Activated naive CD8-positive, alpha-beta T cell treated with anti-CD3 and anti-CD28 coated beads, Interleukin-2, amount 10 ng/mL, durations not matched to agents 7 days and 5 days (primary cell): ENCODE measurements at places on chromosomes 4 and X. TPM values are rescaled to one million over a fixed set of nuclear protein-coding genes. Genes with fewer than 3 reads are reported as not detected.
A peak's percentile ranks its signal among the peaks of the same experiment; 100 is the strongest.

SATL1 gene
- not detected for total RNA-seq

VEGFD gene
- not detected for total RNA-seq

ZDHHC9 gene
- 5.7 TPM for total RNA-seq

GPR50 gene
- total RNA-seq = not detected

DUX4 gene
- total RNA-seq = not detected

- H3K4me1 ChIP-seq = peaks cover 2% of the 10 kb centered on the region
- H3K4me3 ChIP-seq = no peak overlapping the region
These were observed 25.2 kb upstream of the PLAC1 start for GRCh38 chrX:134683351-134684005.

- no peak overlapping the region for H3K27ac ChIP-seq
- H3K36me3 ChIP-seq = no peaks in the 10 kb centered on the region
- no peaks in the 10 kb centered on the region for H3K27me3 ChIP-seq
- no peak overlapping the region for H3K4me3 ChIP-seq
These were observed 10.6 kb upstream of the FAT1 start for GRCh38 chr4:186734251-186734650.

DNA sequence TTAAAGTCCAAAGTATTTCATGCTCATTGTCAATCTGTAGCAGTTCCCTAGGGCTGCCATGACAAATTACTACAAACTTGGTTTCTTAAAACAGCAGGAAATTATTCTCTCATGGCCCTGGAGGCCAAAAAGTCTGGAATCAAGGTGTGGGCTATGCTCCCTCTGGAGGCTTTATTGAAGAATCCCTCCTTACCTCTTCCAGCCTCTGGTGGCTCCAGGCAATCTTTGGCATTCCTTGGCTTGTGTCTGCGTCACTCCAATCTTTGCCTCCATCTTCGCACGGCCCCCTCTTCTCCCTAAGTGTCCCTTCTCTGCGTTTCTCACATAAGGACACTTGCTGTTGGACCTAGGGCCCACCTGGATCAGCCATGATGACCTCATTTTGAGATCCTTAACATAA lies 170.4 kb downstream of the SMIM20 start:
- no peak for DNase-seq
- H3K4me1 ChIP-seq = peaks cover 39% of the 10 kb centered on the region
- no peak overlapping the region for H3K4me3 ChIP-seq
- H3K27me3 ChIP-seq = no peaks in the 10 kb centered on the region
- no peak overlapping the region for H3K27ac ChIP-seq
- no peaks in the 10 kb centered on the region for H3K36me3 ChIP-seq

GRCh38 chr4:47533689-47534347 lies 48.7 kb downstream of the ATP10D start:
- DNase-seq = no peak
- H3K4me3 ChIP-seq = peak overlapping the region; percentile 16
- H3K36me3 ChIP-seq = peaks cover 58% of the 10 kb centered on the region
- peaks cover 57% of the 10 kb centered on the region for H3K4me1 ChIP-seq
- no peaks in the 10 kb centered on the region for H3K27me3 ChIP-seq
- peak overlapping the region; percentile 66 for H3K27ac ChIP-seq

PHOX2B gene
- total RNA-seq = not detected

GRCh38 chr4:148434075-148434773 lies 8.0 kb downstream of the NR3C2 start:
- H3K4me3 ChIP-seq = peak overlapping the region; percentile 31
- no peaks in the 10 kb centered on the region for H3K27me3 ChIP-seq
- H3K36me3 ChIP-seq = peaks cover 9% of the 10 kb centered on the region
- H3K27ac ChIP-seq = no peak overlapping the region
- DNase-seq = no peak

DNA sequence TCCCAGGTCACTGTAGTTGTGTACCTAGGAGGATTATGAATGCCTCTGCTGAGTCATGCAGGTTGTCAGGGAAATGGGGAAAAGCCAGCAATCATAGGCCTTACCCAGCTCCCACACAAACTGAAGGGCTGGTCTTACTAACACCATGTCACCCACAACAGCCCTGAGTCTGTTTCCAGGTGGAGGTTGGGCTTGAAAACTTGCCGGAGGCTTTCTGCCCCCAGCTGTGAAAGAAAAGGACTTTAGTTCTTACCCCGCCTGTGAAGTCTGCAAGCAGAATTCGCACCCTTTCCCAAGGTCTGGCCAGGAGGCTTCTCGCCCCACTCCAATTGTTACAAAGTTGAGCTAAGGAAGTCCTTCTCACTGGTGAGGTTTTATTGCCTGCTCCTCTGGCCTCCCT lies 143.9 kb downstream of the RPS6KA6 start:
- H3K4me3 ChIP-seq = no peak overlapping the region
- H3K27me3 ChIP-seq = no peaks in the 10 kb centered on the region
- no peaks in the 10 kb centered on the region for H3K4me1 ChIP-seq
- H3K27ac ChIP-seq = no peak overlapping the region
- DNase-seq = no peak
- H3K36me3 ChIP-seq = no peaks in the 10 kb centered on the region

DNA sequence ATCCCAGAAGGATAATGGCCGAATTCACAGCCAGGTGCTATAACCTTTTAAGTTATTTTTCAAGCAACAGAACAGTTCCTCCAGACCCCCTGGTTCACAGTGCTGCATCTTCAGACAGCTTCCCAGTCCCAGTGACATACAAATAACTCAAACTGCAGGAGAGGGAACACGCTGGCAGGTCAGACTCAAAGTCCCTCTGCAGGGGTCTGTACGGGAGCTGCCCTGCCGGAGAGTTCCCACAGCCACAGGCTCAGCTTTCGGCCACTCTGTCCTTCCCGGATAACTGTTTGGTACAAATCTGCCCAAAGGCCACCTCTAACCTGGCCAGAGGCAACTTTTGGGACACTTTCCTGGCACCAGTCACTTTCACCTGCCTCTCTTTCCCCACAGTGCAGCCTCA lies 230.2 kb downstream of the AFAP1 start:
- no peaks in the 10 kb centered on the region for H3K4me1 ChIP-seq
- no peaks in the 10 kb centered on the region for H3K27me3 ChIP-seq
- H3K36me3 ChIP-seq = no peaks in the 10 kb centered on the region
- no peak overlapping the region for H3K27ac ChIP-seq

CTBP1 gene
- total RNA-seq = 194 TPM

- DNase-seq = no peak
- H3K36me3 ChIP-seq = peaks cover 2% of the 10 kb centered on the region
- no peak overlapping the region for H3K27ac ChIP-seq
- no peak overlapping the region for H3K4me3 ChIP-seq
- H3K27me3 ChIP-seq = peaks cover 11% of the 10 kb centered on the region
These were observed 144.5 kb downstream of the SMIM20 start for GRCh38 chr4:26058537-26058936.

- H3K4me1 ChIP-seq = peaks cover 22% of the 10 kb centered on the region
- peak overlapping the region; percentile 80 for H3K27ac ChIP-seq
- peaks cover 11% of the 10 kb centered on the region for H3K27me3 ChIP-seq
These were observed 84.2 kb downstream of the BCOR start for GRCh38 chrX:40013266-40014195.

- DNase-seq = no peak
- peaks cover 86% of the 10 kb centered on the region for H3K27me3 ChIP-seq
- H3K36me3 ChIP-seq = no peaks in the 10 kb centered on the region
- H3K4me3 ChIP-seq = no peak overlapping the region
- H3K27ac ChIP-seq = no peak overlapping the region
- H3K4me1 ChIP-seq = peaks cover 54% of the 10 kb centered on the region
These were observed 2.7 kb upstream of the NEUROG2 start for GRCh38 chr4:112518675-112519074.

DNA sequence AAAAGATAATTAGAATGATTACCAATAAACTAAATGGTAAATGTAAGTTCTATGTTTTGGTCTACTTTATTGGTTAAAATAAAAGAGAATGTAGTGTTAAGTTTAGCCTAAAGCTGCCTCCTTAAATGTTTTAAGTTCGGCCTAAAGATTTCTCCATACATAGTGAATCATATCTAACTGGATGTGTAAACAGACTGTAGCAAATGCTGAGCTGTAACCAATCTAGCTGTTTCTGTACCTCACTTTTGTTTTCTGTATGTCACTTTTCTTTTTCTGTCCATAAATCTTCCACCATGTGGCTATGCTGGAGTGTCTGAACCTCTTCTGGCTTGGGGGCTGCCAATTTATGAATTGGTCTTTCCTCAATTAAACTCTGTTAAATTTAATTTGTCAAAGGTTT lies 121.2 kb downstream of the TBCK start:
- no peak overlapping the region for H3K4me3 ChIP-seq
- peaks cover 23% of the 10 kb centered on the region for H3K36me3 ChIP-seq
- H3K27me3 ChIP-seq = no peaks in the 10 kb centered on the region
- no peaks in the 10 kb centered on the region for H3K4me1 ChIP-seq
- no peak overlapping the region for H3K27ac ChIP-seq

GRCh38 chr4:156113138-156113765 lies 159.6 kb upstream of the CTSO start:
- H3K4me1 ChIP-seq = no peaks in the 10 kb centered on the region
- no peak overlapping the region for H3K4me3 ChIP-seq
- no peaks in the 10 kb centered on the region for H3K36me3 ChIP-seq
- no peak for DNase-seq
- H3K27ac ChIP-seq = no peak overlapping the region
- no peaks in the 10 kb centered on the region for H3K27me3 ChIP-seq

- no peaks in the 10 kb centered on the region for H3K36me3 ChIP-seq
- no peak for DNase-seq
- H3K27me3 ChIP-seq = no peaks in the 10 kb centered on the region
- no peak overlapping the region for H3K27ac ChIP-seq
These were observed 5.1 kb upstream of the ASMT start for GRCh38 chrX:1609762-1610161.

FRAS1 gene
- 0.23 TPM for total RNA-seq

DNA sequence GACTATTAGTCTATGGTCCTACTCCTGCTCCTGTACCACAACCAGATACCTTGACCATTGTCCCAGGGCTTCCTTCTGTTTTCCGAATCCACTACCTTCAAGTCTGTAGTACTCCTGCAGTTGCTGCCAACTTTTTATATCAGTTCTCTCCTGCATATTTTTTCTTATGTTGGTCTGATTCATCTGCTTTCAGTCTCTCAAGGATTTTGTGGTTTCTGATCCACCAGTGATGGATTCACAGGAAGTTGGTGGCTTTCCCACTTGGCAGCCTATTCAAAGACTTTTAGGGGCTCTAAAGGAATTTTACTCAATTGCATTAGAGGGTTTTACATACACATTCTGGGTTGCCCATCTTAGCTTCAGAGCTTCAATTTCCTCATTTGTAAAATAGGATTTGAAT lies 23.6 kb downstream of the KIF4A start:
- H3K27me3 ChIP-seq = no peaks in the 10 kb centered on the region
- no peak for DNase-seq
- no peak overlapping the region for H3K4me3 ChIP-seq
- H3K27ac ChIP-seq = no peak overlapping the region
- peaks cover 3% of the 10 kb centered on the region for H3K4me1 ChIP-seq

RBMX2 gene
- 28.0 TPM for total RNA-seq

- no peak overlapping the region for H3K4me3 ChIP-seq
- no peaks in the 10 kb centered on the region for H3K27me3 ChIP-seq
- H3K27ac ChIP-seq = no peak overlapping the region
These were observed 1273.0 kb downstream of the RAPGEF2 start for GRCh38 chr4:160375772-160376452.
